ENCODE measurements at places on chromosomes 13 and 19.

DNA sequence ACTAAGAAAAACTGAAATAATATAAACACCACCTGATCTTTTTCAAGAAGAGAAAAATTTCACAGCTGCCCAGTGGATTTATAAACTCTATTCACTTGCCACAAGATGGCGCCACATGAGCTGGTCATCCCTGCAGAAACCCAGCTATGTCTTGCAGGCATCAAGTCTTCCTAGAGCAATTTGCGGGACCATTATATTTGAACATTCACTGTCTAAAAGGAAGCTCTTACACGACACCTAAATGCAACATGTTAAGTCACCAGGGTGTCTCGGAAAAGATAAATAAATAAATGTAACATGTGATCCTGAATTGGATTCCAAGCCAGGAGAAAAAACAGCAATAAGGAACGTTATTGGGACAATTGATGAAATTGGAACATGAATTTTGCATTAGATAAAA, 20.3 kb upstream of the AKT2 start:
- peak; percentile 82 for DNase-seq

GRCh38 chr19:35040826-35041547, 534 bp upstream of the HPN start:
- peak; percentile 58 for DNase-seq

DNA sequence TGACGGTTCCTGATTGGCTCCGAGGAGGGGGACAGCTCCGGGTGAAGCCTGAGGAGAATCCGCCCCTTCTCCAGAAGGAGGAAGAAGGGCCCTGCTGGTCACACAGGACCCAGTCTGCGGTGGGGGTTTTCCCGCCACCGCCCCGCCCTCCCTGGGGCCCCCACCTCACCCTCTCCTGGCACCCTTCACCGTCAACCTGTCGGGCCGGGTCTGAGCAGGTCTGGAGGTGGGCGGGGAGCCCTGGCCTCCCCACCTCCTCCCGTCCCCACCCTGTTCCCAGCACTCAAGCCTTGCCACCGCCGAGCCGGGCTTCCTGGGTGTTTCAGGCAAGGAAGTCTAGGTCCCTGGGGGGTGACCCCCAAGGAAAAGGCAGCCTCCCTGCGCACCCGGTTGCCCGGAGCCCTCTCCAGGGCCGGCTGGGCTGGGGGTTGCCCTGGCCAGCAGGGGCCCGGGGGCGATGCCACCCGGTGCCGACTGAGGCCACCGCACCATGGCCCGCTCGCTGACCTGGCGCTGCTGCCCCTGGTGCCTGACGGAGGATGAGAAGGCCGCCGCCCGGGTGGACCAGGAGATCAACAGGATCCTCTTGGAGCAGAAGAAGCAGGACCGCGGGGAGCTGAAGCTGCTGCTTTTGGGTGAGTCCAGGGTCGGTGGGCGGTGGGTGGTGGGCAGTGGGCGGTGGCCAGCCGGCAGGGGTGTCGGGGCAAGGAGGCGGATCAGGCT, at the start of gene GNA15:
GNA15 (plus strand) TSS at position 73 of the 723 bp plus-strand sequence; CDS start at position 491, 418 bp downstream.
- no peak for DNase-seq

- DNase-seq = no peak
Observed at GRCh38 chr19:41849067-41849466, 4.2 kb downstream of the DMRTC2 start.

All from right forelimb (tissue), 1 donor.